ENCODE measurements at places on chromosomes 2 and 18.

DNA sequence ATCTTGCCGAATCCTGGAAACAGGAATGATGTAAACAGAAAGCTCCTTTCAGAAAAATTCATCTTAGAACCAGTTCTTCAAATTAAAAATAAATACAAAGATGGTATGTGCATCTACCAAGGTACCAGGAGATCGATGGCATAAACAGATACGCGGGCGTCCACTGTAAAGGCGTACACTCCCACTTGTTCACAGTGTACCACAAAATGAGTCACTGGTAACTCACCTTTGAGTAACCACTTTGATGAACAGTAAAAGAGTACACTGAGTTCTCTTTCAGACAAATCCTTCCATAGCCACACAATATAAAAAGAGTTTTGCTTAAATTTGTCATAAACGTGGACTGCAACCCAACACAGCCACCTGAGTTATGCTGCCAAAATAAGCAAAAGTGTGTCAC, 128.3 kb downstream of the DNER start:
- no peak for DNase-seq

DNA sequence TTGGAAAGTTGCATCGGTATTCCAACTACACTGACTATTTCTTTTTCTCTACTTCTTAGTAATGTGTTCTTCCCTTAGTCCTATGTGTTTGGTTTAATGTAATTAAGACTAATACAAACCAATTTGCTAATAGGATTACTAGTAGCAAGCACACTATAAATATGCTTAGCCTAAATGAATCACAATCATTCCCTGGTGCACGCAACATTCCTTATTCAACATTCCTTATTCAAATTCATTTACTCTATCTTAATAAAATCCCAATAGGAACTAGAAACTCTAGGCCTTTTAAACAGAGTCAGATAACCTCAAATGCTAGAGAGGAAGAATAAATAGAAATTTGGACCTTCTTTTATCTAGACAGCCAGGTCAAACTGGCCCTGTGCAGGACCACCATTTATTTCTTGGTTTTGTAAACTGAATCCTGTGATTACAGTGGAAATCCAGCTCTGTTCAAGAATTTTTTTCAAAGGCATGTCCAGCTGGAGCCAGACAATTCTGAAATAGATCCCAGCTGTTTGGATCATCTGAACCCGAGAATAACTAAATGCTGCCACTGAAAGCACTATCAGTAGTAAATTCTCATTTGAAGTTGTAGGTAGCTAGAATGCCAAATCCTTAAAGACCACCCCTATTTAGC, 103.1 kb downstream of the PPP1R1C start:
- DNase-seq, result no peak

DNA sequence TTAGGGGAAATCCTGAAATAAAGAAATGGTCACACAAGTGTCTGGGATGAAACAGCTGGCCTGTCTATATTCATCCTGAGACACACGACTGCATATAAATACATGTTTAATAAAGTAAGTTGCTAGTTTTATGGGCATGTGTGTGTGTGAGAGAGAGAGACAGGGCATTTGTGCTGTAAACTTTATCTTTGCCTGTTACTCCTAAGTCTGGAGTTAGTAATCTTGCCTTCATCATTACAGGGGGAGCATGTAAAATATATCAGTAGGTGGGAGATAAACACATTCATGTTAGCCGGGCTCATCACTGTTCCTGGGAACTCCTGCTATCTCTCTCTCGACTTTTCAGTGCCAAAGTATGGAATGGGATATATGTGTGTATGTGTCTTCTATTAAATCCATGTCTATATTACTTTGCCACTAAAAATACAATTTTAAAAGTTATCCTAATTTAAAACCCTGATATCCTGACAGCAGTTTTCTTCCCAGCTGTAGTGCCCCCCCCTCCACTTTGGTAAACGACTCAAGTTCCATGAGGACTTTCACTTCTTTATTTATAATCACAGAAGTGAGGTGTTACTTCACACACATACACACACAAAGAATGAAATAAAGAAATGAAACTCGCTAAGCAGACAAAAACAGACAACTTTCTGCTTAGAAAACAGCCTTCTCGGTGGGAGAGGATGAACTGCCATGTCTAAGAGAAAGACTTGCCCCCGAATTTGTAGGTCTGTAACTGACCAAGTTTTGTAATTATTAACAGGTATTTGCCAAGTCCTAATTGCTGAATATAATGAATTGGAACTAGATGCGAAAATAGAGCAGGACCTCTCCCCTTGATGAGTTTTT, 947 bp downstream of the ZEB2 start:
- no peak for DNase-seq

- DNase-seq, result no peak
Measured at GRCh38 chr2:230668184-230668938, 44.3 kb upstream of the CAB39 start.

DNA sequence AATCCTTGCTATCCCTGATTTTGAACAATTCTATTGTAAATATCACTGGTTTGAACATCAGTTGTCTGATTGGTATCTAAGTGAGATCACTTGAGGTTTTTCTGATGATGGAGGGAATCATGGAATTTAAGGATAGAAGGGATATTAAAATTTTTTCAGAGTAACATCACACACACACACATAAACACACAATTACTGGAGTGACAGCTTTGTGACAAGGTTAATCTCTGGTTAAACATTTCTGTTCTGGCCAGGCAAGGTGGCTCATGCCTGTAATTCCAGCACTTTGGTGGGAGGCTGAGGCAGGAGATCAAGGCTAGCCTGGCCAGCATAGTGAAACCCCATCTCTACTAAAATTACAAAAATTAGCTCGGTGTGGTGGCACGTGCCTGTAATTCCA, 85.3 kb downstream of the SOCS6 start:
- no peak for DNase-seq
